ENCODE measurements at places on chromosomes 2 and 18.

DNA sequence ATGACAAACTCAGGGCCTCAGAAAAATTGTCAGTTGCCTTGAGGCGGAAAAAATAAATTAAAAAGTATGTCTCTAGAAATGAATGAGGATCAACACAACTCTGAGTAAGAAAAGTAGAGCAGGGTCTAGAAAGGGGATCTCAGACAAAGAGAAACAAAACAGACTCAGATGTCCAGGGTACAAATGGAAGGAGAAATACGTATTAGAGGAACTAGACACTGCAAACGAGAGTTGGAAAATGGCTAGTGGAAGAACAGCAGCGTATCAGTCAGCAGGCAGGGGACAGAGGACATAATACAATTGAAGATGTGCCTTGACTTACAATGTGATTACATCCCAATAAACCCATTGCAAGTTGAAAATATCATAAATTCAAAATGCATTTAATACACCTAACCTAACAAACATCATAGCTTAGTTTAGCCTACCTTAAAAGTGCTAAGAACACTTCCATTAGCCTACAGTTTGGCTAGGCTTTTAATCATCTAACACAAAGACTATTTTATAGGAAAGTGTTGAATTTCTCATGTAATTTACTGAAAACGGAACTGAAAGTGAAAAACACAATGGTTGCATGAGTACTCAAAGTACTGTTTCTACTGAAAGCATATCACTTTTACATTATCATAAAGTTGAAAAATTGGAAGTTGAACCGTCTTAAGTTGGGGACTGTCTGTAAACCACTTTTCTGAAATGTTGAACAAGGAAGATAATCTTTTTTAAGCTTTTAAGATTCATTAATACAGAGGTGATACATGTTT is 182.8 kb downstream of the NBAS start:
- no peak for DNase-seq

- DNase-seq, result peak; percentile 70
These were observed 20.8 kb upstream of the CHN1 start for GRCh38 chr2:175025946-175026345.

DNA sequence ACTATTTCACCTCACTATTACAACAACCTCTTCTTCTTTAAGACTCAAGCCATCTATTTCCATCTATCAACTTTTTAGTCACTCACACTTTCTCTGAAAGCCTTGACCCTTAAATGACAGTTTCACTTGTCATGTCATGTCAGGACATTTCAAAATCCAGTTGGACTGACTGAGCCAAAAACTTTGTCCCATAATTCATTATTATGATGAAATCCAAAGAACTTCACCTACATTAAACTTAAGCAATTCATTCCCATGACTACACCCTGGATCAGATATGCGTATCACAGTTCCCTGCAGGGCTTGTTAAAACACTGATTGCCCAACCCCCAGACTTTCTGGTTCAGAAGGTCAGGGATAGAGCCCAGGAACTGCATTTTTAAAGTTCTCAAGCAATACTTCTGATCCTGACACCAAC is 26.5 kb downstream of the LDAH start:
- peak; percentile 69 for DNase-seq

DNA sequence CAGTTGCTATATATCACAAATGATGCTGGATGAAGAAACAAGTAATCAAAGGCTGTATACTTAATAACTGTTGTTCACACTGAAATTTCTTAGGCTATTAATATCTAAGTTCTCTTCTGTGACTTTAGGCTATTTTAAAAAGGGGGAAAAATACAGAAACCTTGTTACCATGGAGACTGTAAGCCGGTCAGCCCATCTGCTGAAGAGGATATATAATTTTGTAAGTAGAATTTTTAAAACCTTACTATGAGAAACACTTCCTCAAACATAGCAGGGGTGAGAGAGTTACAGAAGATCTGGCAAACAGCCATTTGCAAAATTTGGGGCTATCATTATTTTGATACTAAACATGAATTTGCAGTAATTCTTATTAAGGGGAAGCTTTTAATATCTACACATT is 27.8 kb downstream of the CACNB4 start:
- no peak for DNase-seq

GRCh38 chr2:23814963-23815362 is 112.0 kb downstream of the ATAD2B start:
- no peak for DNase-seq

DNA sequence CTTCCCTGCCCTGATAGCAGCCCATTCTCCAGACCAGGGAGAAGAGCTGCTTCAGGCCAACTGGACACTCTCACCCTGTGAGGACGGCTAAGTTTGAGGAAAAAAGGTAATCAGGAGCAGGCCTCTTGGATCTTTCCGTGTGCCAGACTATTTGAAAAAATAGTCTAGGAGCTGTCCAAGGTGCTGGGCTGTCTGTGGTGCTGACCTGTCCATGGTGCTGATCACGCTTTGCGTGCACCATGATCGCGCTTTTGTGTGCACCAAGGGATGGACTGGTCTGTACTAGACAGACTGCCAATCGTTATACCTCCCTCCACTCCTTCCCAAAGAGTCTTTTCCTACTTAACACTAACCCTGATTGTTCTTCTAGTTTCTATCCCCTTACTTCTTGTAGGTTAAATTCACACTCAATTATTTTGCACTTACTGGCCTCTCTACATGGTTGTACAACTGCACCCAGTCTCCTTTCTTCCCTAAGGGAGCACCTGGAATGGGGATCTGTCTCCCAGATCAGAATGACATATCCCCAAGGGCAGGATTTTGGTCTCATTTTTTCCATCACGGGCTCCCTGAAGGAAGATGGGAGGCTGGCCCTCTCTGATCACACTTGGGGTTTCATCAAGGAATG is 295.4 kb downstream of the CELF4 start:
- peak; percentile 48 for DNase-seq

GRCh38 chr2:219723311-219723710 is 95.9 kb downstream of the SLC4A3 start:
- no peak for DNase-seq

- DNase-seq, result no peak
These were observed 92.2 kb upstream of the NFU1 start for GRCh38 chr2:69529480-69529879.

- DNase-seq, result no peak
These were observed 142.8 kb downstream of the LPIN1 start for GRCh38 chr2:11889101-11889850.

GRCh38 chr18:22778996-22779395 is 154.1 kb upstream of the RBBP8 start:
- DNase-seq, result no peak

DNA sequence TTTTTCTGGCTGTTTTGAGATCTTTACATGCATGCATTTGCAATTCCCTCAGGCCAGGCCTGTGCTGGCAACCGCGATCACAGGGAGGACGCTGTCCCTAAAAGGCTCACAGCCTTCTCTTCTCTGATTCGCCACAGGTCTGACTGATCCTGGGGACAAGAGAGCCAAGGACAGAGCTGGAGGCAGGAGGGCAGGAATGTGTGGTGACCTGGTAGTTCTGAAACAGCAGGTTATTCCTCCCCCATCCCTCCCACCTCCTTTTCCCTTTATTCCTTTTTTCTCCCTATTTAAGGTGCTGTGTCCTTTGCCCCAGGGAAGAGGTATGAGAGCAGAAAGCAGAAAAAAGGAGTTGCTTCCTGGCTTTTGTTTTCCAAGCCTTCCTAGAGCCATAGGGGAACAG is 21.9 kb downstream of the TMEM177 start:
- DNase-seq, result no peak

- no peak for DNase-seq
These were observed 44.3 kb upstream of the RAB6C start for GRCh38 chr2:129935118-129935517.

GRCh38 chr2:136049011-136049742 is 63.8 kb upstream of the DARS1 start:
- no peak for DNase-seq

GRCh38 chr2:121722479-121722878 is 14.2 kb downstream of the NIFK start:
- peak; percentile 94 for DNase-seq

- DNase-seq, result no peak
These were observed 282.2 kb downstream of the EXOC6B start for GRCh38 chr2:72543497-72544216.

GRCh38 chr2:121579309-121579708 is 48.6 kb downstream of the RNU4ATAC start:
- no peak for DNase-seq

All from fibroblast of mammary gland (primary cell).